EL (cell line): ENCODE measurements at places on chromosomes 13 and 19.

DNA sequence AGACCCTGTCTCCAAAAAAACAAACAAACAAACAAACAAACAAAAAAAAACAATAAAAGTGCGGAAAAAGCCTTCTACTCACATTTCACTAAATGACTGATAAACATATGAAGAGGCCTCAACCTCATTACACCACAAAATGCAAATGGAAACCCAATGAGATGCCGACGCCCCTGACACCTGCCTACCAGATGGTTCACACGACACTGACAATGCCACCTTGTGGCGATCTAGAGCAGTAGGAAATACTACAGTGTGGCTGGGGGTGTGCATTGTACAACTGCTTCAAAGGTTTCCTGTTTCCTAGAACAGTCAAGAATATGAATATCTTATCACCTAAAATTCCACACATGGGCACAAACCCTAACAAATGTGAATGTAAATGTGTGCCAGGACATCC is 14.0 kb downstream of the SCGB2B2 start:
- DNase-seq, result peak; percentile 35

- DNase-seq, result no peak
These were observed 66.1 kb upstream of the DIAPH3 start for GRCh38 chr13:60229708-60230272.

DNA sequence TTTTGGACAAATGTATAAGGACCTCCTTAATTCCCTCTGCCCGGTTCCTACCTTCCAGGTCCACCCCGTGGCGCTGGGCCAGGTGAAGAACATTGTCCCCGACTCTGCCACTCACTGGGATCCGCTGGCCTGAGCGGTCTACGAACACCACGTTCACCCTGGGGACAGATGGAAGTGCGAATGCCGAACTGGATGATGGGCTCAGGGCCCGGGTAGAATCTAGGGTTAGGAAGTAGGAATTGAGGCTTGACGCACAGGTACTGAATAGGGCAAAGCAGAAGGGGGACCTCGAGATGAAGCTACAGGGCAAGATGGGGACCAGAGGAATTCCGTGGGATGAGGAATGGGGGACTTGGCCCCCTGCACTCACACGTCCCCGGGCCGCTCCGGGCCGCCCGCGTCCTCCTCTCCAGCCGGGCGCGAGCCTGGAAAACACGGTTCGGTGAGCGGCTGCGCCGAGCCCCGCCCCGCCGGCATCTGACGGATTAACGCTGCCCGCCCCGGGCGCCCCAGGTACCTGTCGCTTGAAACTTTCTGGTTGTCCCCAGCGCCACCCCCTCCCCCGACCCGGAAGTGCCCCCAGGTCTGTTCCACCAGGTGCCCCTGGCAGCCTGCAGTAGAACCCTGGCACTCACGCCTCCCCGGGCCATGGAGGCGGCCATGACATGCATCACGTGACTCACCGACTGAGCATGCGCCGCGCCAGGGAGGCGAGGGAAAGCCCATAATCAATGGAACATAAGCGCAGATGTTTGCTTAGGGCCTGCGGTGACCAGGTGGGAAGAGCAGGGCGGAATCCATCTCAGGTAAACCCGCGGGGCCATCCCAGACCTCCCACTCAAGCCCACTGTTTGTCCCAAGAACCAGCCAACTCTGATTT is at the start of gene FDX2:
Gene FDX2, minus strand, starts transcription at position 681 of the 880 bp plus-strand sequence. Its CDS starts 19 bp downstream, at position 662.
- peak; percentile 83 for DNase-seq

- no peak for DNase-seq
These were observed 27.1 kb downstream of the ZNF724 start for GRCh38 chr19:23222998-23223652.

DNA sequence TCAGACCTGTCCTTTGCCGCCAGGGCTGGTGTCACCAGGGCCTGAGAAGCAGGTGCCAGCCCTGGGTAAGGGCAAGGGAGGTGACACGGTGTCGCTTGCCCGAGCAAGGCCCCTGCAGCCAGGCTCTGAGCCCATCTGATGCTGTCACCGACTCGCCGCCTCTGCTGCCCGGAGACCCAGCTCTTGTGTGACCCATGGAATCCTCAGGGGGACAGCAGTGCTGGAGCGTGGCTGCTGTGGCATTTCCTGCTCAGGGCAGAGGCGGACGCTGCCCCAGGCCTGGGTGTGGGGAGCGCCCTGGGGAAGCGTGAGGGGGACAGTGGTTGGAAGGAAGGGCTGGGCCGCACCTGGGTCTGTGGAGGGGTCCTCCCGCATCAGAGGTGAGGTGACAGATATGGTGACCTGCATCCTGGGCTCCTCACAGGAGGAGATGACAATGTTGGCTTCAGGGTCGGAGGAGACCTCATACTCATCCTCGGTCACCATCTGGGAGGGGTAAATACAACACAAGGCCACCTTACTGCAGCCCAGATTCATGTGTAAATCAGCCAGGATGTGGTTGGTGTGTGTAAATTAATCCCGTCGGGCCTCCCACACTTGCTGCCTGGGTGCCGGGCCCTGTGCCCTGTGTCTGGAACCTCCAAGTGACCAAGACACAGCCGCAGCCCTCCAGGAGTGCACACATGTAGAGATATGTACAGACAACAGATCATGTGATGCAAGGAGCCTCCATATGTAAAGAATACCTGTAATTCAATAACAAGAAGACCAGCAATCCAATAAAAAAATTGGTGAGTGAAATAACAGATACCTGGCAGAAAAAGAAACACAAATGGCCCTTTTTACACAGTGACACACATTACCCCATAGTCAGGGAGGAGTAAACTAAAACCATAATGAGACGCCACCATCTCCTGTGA is 27.6 kb upstream of the MATK start:
- DNase-seq, result no peak
